Nucleus accumbens (tissue), 56 donors: ENCODE measurements at places on chromosomes 5 and 9.

GRCh38 chr9:97990259-97990658 is 7.1 kb downstream of the ANP32B start:
- no peak for DNase-seq

- DNase-seq = no peak
These were observed 131.2 kb upstream of the LPCAT1 start for GRCh38 chr5:1654786-1655495.

DNA sequence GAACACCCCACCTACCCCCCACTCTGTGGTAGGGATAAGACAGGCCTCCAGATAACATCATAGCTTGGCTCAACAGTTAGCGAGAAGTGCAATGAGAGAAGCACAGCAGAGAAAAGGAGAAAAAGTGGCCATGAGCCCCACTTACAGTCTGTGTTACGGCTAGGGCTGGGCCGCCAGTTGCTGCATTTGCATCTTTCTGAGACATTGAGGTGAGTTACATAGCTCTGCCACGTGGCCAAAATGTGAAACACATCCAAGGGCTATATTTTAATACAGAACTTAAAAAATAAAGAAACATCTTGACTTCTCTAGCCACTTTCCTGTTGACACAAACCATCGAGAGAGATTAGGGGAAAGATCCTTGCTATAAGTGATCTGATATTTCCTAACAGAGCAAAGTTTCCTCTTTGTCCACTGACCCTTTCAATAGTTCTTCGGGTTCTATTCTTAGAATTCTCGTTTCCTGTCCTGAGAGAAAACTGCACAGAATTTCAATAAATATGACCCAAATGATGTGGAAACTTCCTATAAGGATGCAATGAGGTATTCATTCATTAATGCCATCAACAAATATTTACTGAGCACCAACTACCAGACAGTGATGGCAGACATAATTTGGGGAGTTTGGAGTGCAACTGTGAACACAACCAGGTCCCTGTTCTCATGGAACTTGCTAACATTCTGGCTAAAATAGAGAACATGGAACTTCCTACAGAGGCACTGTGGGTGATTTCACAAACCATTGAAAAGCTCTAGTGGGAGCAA is 3.2 kb upstream of the TLE4 start:
- DNase-seq = no peak

DNA sequence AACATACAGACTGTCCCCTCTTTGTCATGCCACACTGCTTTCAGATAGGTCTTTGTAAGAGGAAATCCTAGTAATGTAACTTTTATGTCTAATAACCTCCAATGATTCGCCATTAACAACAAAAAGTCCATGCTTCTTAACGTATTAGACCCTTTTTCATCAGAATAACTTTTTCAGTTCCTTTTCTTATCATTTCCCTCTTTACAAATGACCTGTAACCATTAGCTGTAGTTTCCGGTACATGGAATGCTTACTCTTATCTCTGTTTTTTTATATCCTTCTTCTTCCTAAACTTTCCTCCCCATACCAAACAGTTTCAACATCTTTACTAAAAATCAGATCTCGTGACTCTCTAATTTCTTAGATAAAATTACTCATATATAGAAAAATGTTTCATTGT is 268.9 kb upstream of the TYRP1 start:
- DNase-seq = no peak

DNA sequence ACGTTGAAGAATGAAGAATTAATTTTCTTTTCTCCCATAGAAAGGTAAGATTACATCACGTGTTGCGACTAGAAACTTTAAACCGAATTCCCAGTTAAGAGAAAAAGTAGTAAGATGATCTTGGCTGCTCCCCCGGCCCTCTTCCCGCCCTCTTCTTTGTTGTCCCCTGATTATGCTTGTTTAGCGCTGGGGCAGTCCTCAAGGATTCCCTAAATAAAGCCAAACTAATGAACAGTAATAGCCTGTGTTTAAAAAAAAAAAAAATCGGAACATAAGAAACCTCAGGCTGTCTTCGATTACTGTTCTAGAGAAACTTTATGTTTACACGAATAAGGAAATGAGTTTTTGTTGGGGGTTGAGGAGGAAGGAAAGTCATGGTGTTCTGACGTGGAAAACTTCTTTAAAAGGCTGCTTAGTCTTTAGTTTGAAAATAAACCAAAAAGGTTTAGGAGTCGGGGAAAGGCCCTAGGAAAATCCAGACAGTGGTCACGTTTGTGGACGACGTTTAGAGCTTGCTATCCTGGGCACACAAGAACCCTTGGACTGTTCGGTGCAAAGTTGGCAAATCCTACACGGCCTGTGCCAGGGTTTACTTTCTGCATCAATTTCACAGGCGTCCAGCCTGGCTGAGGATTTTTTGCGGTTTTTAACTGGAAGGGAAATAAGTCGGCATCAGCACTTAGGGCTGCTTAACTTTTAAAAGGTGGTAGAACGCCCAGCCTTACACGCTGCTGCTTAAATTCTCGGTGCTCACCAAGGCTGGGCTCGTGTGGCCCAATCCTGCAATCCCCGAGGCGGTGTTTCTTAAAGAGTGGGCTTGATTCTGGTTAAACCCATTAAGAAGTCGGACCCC is 1.1 kb upstream of the MAT2B start:
- DNase-seq = peak; percentile 24

GRCh38 chr9:94623253-94623652 is 16.1 kb downstream of the FBP1 start:
- no peak for DNase-seq

DNA sequence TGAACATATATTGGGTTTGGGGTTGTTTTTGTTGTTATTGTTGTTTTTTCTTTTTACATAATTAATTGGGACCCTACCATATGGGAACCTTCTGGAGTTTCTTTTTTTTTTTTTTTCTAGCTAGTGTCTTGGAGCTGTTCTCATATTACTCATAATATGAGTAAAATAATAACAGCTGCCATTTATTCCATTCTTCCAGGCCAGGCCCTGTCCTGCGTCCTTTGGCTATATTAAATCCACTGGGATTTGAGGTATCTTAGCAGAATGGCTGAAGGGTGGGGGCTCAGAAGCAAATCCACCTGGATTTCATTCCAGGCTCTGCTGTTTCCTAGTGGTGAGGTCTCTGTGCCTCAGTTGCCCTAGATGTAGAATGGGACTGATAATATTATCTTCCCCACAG is 47.2 kb upstream of the RPL26L1 start:
- DNase-seq = no peak

GRCh38 chr9:35495984-35496383 is 6.1 kb downstream of the RUSC2 start:
- no peak for DNase-seq

DNA sequence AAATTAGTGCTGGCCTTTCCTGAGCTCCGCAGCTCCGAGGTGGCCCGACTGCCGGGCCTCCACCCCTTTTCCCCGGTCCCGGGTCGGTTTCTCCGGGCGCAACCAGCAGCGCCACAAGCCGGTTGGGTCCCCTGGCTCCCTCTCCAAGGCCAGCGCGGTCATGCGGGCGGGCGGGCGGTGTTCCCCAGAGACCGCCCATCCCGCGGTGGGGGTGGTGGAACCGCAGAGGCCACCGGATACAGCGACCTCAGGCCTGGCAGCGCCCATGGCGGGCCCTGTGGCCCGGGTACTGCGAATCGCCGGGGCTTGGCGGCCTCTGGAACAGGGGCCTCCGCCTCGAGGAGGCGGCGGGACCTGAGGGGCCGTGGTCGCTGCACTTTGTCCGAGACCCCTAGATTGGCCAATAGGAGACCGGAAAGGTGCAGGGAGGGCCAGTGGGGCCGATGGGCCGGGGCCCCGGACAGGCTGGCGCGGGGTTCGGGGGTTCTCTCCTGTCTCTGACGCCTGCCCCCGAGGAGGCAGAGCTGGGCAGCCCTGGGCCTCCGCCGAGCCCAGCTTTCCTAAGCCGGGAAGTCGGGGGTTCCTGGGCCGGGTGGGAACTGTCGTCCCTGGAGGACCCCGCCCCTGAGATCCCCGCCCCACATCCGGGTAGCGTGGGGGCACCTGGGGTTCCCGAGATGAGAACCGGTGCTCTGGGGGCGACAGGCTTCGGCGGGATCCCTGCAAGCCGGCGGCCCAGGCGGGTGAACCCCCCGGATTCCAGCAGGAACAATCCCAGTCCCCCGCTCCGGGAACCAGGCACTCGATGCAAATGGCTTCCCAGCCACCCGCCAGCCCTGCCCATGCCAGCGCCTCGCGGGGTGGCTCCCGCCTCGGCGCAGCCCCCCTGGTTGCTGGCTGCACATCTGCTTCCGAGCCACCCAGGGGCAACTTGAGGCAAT is 293.9 kb downstream of the ZSWIM6 start:
- DNase-seq = peak; percentile 81

GRCh38 chr5:162068412-162068811 is 839 bp downstream of the GABRG2 start:
- no peak for DNase-seq
